ENCODE measurements at places on chromosomes 4 and X.

DNA sequence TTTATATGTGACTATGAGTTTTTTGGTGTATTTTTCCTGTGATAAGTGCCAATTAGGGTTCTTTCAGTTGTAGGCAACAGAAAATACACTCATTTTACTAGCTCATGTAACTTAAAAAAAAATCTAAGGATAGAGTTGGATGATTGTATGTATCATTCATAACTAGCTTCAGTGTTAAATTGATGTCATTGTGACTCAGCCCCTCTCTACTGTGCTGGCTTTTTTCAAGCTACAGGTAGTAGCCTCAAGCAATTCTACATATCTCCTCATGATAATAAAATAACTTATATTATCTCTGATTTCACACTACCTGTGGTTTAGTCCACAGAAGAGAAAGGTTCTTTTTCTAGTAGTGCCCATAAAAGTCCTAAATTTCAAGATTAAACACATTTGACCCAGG, 11.9 kb downstream of the WDR17 start:
- DNase-seq: no peak

DNA sequence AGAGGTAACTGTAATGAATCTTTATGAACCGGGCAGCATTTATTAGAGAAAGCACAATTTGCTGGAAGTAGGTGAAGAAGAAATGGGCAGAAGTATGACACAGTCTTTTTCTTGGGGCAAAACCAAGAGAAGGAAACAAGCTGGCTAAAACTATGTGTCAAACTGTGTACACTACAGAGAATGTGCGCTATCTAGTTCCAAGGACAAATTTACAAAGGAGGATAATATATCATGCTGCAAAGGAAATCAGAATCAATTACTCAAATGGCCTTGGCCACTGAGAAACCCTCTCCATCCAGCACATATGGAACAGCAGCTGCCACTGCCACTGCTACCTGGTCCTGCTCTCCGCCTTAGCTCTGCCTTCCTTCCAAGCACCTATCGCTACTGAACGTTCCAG, 17.1 kb upstream of the MECP2 start:
- no peak for DNase-seq

DNA sequence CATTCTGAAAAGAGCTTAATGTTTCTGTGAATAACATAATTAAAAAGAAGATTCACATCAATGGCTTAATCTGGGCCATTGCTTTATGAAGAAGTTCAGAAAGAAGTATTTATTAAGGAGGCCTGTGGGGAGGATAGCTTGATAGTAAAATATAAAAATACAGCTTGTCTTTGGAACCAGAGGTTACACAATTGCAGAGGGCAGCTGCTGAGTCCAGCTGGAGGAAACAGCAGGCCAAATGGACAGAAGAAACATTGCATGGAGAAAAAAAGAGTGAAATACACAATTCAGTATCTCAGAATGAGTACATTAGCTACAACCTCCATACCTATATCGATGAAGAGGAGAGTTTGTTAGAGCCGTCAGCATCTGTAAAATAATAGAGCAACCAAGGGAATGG, 148.0 kb upstream of the NPY2R start:
- DNase-seq: no peak

DNA sequence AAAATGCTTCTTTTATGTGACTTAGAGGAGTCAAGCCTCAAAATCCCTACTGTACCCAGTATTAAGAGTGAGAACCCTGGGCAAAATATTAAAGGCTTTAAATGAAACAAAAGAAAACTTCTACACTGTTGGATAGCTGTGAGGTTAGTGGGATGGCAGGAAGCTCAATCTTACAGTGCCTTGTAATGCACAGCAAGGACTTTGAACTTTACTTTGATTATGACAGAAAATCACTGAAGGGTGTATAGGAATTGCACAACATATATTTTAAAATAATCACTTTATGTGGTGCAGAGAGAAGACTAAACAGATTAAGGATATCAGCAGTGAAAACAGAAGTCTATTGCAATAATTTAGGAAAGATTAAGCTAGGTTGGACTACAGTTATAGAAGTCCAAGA, 1333.4 kb downstream of the ADGRL3 start:
- no peak for DNase-seq

- no peak for DNase-seq
Measured at GRCh38 chr4:47641755-47642154, 156.7 kb downstream of the ATP10D start.

DNA sequence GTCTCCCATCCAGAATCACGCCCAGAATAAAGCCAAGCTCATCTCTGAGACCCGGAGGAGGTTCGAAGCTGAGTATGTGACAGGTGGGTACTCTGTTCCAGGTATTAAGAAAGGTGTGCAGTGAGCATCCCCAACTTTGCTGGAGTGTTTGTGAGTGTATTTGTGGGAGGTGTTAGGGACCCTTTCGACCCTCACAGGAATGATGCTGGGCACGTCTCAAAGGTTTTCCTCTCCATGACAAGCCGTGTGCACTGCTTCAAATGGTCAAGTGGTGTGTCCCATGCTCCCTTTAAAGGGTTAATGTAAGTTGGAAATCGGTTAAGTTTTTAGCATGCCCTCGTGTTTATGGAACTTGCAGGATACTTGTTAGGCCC, 442 bp downstream of the MOSPD2 start:
- no peak for DNase-seq
